ENCODE measurements at places on chromosomes 3 and 15.

DNA sequence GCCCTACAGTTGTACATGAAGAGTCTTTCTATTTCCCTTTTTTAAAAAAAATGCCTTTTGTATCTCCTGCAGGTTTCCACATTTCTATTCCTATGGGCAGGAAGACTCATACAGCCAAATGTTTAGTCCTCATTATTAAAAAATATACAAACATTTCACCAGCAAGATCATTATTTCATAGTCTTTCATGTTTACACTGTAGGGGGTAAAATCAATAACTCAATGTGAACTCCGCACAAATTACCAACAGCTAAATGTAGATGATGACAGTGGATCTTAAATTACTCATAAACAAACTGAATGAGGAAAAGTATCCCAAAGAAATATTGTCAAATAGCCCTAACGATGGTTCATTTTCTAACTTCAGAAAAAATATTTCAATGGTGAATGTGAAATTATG, 99.5 kb downstream of the MAGI1 start:
- DNase-seq = no peak

DNA sequence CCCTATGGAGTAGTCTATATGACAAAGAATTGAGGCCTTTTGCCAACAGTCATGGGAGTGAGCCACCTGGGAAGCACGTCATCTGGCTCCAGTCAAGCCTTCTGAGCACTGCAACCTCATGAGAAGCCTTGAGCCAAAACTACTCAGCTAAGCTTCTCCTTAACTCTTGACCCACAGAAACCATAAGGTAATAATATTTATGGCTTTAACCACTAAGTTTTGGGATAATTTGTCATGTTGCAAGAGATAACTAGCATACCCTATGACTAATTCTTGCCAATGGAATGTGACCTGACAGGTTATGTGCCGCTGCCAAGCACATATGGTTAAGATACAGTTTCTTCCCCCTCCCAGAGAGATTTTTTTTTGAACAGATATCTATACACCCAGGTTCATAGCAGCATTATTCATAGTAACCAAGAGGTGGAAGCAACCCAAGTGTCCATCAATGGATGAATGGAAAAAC, 11.8 kb upstream of the SLC6A11 start:
- no peak for DNase-seq

DNA sequence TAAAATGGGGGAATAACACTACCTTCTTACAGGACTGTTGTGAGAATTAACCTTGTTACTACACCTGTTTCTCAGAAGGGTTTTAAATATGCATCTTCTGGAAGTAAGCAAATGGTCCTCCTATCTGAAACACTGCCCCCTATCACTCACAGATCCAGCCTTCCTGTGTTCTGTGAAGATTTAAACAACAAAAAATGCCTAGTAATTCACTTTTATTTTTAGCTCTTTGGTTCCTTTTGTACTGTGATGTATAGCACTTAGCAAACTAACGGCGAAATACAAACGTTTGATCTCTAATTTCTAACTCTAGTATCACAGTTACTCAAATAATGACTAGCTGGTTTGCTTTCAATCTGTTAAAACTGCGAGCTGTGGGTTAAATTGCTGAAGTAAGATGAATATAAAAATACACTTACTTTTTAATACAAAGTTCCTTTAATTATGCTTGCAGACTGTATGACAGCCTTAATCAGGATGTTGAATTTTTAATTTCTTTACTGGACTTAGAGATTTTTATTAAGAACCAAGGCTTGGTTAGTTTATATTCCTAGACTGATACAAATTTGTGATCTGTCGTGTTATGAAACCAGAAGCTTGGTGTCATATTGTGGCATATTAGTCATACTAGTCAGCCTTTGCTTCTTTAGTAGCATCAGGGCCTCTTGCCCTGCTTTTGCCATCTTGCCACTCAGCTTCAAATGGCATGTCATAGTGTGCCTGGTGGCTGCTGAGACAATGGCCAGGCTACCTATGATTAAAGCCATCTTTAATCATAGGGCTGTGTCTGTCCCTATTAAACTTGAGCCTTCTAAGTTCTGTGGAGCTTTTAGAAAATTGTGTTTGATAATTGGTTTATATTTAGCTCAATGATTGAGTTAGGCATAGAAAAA, 9.2 kb downstream of the EIF3J start:
- DNase-seq = no peak

- no peak for DNase-seq
Measured at GRCh38 chr3:13484851-13485590, 4.9 kb downstream of the HDAC11 start.

DNA sequence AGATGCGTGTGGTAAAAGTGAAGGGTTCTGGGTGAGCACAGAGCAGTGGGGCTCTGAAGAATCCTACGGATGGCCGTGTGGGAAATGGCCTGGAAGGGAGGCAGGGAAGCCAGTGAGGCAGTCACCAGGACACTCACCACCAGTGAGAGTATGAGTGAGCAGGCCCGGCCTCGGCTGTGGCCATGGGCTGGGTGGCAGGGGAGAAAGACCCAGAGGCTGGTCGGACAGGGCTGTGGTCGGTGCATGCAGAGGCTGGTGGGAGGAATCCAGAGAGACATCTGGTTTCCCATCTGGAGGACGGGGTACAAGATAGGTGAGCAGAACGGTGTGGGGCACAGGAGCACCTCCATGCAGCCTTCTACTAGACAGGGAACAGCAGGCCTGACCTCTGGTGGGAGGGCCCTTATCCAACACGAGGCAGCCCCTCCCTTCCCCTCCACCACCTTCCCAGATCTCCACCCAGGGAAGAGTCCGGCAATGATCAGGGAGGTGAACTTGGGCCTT, 10.1 kb downstream of the PCSK6 start:
- DNase-seq = no peak

DNA sequence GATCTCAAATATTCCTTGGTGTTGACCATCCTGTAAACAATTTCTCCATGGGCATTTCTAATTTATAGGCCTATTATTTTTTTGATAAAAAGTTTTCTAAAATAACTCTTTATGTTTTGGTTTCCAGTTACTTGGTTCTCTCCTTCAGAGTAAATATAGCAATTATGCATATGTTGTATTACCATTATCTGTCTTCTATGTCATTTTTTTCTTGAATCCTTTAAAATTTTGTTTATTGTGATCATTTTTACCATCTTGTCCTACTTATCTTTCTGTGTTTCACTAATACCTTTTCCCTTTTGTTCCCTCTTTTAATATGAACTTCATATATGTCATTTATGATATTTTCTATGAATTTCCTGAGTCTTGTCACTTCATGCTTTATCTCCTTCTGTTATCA, 341.1 kb downstream of the PDCD6IP start:
- DNase-seq = no peak

Measured in stimulated activated CD4-positive, alpha-beta T cell treated with anti-CD3 and anti-CD28 coated beads, Interleukin-1b, Interleukin-23, amount 100 ng/mL, for 1 hour (primary cell).